Right renal cortex interstitium (tissue), 3 donors: ENCODE measurements at places on chromosomes 12 and 14.

DNA sequence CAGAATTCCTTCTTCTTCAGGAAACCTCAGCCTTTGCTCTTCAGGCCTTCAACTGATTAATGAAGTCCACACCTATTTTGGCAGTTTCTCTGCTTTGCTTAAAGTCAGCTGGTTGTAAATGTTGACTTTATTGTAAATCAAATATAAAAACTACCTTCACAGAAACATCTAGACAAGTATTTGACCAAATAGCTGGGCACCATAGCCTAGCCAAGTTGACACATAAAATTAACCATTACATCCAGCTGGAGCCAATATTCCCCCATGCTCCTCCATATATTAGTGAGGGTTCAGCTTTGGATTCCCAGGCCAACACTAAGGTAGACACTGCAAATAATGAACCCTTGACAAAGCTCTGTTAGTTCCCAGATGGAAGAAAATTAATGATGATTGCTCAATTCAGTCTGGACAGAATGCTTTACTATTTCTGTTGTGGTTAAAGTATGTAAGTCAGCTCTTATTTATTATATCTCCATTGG, 125.5 kb downstream of the ZFP36L1 start:
- no peak for DNase-seq

GRCh38 chr12:81221681-81222080, 143.8 kb downstream of the ACSS3 start:
- DNase-seq: no peak

DNA sequence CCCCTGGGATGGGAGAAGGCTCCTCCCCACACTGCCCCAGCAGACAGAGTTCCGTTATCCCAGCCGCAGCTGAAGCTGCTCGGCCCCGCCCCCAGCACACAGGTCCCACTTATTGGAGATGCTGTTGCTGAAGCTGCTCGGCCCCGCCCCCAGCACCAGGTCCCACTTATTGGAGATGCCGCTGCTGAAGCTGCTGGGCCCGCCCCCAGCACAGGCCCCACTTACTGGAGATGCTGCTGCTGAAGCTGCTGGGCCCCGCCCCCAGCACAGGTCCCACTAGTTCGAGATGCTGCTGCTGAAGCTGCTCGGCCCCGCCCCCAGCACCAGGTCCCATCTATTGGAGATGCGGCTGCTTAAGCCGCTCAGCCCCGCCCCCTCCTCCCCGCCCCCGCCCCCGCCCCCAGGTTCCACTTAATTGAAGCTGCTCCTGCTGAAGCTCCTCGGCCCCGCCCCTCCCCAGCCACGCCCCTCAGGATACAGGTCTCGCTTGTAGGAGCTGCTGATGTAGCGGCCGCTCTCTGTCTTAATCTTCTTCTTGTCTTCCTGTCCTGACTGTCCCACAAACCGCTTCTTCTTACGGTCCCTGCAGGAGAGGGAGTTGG, 12.0 kb downstream of the CFAP73 start:
- no peak for DNase-seq

DNA sequence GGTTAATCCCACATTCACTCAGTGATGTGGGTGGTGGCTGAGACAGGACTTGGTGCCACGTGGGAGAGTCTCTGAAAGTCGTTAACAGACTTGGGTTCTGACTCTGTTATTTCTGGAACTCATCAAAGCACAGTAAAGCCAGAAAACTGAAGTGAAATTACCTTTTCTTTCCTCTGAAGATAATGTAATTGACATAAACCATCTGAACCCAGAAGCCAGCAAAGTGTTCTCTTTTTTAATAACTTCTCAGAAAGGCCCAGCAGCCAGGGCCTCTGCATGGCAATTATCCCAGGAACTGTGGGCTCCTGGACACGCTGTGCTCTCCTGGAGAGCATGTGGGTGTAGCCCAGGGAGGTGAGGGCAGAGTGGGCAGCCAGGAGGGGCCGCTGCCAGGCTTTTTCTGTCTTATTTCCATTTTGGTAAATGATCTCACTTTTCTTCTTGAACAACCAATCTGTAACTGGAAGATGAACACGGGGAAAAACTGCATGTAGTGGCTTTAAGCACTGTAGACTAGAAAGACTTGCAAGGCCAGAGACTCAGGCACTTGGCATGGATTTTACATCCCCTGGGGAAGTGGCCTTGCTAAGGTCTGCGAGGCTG, 444.1 kb upstream of the TMEM132C start:
- DNase-seq: no peak

GRCh38 chr12:34400986-34401658, 378.8 kb downstream of the ALG10 start:
- no peak for DNase-seq

- DNase-seq: no peak
These were observed 62.6 kb downstream of the PDZRN4 start for GRCh38 chr12:41250748-41251147.

- DNase-seq: no peak
These were observed 17.6 kb downstream of the PNP start for GRCh38 chr14:20486684-20487395.

DNA sequence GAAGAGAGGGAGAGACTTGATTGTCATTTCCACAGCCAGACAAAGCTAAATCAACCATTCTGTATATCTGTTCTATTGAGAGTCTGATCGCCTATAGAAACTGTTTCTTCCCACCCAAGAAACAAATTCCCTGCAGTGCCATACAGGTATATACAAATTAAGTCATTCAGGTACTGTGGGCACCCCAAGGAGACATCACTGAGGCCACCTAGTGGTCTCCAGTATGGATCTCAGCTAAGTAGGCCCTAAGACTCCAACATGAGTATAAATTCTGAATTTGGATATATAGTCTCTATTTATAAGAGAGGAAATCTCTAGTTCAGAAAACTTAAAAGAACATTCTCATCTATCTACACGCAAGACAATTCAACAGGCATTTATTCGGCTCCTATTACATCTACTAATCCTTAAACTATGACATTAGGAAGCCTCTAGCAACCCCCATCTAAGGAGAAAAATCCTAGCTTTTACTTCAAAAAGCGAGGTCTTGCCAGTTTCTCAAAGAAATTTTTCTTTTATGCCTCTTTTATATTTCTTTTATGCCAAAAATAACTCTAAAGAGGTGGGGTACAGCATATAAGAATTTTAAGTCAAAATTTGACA, 62.6 kb downstream of the DCAF5 start:
- DNase-seq: no peak

DNA sequence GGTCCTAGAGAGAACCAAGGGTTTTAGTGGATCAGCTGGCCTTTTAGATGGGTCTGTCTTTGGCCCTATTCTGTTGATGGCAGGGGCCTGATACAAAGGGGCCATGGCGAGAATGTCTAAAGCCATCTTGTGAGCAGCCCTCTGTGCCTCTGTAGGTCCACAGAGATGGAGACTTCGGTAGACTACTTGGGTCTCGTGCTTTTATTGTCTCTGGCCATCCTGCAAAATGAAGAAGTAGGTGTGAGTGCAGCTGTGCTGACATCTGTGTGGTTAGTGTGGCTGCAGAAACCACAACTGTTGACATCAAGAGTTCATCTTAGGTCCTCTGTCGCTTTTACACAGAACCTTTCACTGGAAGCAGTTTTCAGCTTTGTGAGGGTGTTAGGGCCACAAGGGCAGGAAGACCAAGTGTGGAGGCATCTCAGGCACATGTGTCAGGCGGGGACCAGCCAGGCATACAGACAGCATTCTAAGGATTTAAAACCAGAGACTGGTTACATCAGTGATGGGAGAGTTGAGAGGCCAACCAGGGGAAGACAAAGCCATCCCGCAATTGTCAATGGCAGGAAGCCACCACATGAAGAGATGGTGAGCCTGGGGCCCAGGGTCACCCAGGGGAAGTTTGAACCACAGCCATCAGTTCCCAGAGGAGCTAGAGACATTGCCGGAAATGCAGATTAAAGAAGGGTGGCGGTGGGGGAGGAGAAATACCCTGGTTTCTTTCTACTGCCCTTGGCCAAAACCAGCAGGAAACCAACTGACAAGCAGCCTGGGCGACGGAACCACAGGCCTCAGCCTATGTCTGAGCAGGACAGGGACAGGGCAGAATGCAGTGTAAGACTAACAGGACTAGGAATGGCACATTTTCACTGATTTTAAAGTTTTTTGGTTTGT, 13.0 kb upstream of the TPCN1 start:
- DNase-seq: no peak

- DNase-seq: no peak
These were observed 163.0 kb downstream of the ATP23 start for GRCh38 chr12:58104351-58104755.

GRCh38 chr12:42587601-42588523, 1.7 kb downstream of the PRICKLE1 start:
- DNase-seq: no peak

- no peak for DNase-seq
These were observed 307.8 kb downstream of the NOVA1 start for GRCh38 chr14:26289891-26290486.

GRCh38 chr12:30930641-30931040, 4.1 kb downstream of the TSPAN11 start:
- no peak for DNase-seq

GRCh38 chr14:96176275-96176674, 28.4 kb upstream of the BDKRB2 start:
- DNase-seq: no peak

- no peak for DNase-seq
These were observed 25.7 kb downstream of the PYM1 start for GRCh38 chr12:55901881-55902490.

DNA sequence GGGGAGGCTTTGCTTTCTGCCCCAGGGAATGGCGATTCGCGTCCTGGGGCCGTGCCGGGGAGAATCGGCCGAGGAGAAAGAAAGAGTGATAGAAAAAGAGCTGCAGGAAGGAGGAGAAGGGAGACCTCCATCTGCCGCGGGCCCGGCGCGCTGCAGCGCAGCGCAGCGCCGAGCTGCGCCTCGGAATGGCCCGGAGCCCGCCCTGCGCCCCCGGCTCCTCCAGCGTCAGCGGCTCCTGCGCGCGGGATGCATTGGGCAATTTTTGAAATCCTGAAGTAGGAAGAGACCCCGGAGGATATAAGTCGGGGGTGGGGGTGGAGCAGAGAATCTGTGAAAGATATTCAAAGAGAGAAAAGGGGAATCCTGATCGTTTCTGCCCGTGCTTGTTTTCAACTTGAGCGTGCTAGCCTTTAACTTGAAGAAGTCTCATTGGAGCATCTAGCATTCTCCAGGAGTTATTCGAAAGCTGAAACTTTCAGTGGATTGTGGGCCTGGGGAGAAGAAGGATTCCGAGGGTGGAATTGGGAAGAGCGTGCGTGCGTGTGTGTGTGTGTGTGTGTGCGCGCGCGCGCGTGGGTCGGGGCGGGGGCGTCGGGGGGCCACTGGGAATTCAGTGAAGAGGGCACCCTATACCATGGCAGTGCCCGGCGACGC, 441 bp downstream of the PDE3A start:
- DNase-seq: peak; percentile 41

GRCh38 chr14:99524091-99524661, 43.0 kb downstream of the CCNK start:
- DNase-seq: no peak

DNA sequence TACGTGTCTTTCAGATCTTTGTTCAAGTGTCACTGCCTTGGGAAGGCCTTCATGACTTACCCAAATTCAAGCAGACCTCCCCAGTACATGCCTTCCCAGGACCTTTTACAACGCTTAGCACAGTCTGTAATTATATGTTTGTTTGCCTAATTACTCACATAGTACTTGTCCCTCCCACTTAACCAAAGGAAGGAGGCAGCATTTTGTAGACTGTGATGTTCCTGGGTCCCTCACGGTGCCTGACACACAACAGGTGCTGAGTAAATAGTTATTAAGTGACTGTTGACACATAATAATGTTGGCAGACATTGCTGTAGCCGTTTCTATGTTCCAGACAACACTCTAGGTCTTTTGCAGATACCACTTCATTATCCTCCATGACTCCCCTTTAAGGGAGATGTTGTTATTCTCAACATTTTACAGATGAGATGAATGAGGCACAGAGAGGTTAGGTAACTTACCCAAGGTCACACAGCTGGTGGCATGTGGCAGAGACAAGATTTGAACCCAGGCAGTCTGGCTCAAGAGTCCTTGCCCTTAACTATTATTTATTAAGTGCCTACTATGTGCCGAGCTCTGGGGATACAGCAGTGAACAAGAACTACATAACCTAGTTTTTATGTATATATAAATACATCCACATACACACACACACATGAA, 130.7 kb downstream of the PHETA1 start:
- DNase-seq: no peak

DNA sequence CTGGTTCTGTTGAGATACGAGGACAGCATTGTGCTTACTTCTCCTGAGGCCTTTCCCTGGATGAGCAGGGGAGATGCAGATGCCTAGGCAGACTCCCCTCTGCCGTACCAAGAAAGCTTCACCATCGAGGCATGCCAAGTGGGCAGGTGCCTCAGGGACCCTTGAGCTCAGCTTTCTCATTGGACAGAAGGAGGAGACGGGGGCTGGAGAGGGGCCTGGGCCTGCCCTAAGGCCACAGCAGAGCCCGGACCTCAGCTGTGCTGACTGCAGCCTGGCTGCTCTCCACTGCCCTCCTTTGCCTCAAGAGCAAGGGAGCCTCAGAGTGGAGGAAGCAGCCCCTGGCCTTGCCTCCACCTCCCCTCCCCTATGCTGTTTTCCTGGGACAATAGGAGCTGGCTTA, 23.4 kb downstream of the SERPINA1 start:
- DNase-seq: no peak

GRCh38 chr12:40953076-40953475, 235.0 kb upstream of the PDZRN4 start:
- no peak for DNase-seq

DNA sequence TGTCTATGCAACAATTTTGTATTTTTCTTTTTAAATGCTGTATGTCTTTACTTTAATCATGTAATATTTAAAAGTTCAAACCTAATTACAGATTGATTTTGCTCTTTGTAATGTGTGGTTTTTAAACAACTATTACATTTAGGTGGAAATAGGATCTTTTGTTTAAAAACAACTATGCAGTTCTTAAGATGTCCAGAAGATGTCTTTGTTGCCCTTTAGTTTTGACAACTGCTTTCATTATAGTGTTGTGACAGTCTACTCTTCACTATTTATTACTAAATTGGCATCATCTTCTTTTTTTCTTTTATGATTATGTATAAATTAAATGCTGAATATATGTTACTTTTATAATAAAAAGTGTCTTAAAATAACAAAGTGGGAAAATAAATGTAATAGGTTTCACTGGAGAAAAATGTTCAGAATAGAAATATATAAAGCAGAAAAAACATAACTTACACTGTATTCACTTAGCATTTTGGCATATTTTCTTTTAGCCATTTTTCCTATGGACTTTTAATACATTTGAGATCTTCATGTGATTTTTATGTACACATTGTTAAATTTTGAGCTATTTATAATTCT, 27.1 kb upstream of the PCNX4 start:
- DNase-seq: no peak

- DNase-seq: no peak
These were observed 1.4 kb upstream of the GLRX5 start for GRCh38 chr14:95533391-95533821.

- no peak for DNase-seq
These were observed 23.4 kb downstream of the TSPAN8 start for GRCh38 chr12:71134405-71134804.

- DNase-seq: no peak
These were observed 26.7 kb downstream of the GTF2A1 start for GRCh38 chr14:81193924-81194633.

GRCh38 chr14:46197856-46198255, 453.7 kb downstream of the RPL10L start:
- no peak for DNase-seq
